Femur (tissue), 1 donor: ENCODE measurements at places on chromosomes 4 and X.

DNA sequence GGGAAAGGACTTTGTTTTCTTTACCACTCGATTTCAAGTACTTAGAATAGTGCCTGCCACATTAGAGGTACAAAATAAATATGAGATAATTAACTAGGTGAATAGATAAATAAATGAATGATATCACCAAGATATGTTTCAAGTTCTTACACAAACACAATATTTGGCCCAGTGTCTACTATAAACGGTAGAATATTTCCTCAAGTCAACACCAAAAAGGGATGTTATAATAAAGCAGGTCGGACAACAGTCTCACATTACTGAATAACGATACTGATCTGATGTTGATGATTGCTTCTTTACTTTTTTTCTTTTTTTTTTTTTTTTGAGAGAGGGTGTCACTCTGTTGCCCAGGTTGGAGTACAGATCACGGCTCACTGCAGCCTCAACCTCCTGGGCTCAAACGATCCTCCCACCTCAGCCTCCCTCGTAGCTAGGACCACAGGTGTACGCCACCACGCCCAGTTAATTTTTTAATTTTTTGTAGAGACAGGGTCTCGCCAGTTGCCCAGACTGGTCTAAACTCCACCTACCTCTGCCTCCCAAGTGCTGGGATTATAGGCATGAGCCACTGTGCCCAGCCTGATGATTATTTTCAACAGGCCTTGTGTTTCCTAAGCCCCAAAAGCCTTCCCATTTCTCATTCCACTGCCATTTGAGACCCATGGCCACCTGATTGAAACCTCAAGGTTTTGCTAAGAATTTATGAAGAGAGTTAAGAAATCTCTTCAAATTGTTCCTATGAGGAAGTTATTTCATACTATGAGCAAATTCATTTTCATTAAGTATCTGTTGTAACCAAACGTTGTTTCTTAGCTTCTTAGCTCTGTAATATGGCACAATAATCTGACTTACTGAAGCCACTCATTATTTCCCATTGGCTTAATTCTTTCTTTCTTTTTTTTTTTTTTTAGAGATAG, 2.3 kb downstream of the MANBA start:
- DNase-seq = no peak

GRCh38 chr4:101858641-101859040, 68.1 kb downstream of the BANK1 start:
- no peak for DNase-seq

DNA sequence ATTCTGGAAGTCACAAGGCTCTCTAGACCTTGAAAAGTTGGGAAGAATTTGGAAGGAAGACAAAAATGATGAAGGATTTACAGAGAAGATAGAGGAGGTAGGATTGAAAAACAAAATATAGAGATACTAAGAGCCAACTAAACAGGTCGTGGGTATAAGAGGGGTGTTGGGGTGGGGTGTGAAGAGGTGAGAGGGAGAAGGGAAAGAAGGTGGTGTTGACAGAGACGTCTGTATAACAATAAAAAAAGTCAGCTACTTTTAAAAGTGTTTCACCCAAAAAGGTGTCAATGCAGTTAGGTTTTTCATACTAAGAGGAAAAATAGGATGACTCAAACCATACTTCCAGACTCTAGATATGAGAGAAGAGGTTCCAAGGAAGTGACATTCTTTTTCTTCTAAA, 33.0 kb upstream of the MAP3K15 start:
- DNase-seq = no peak

- DNase-seq = no peak
Observed at GRCh38 chrX:104288961-104289360, 34.2 kb upstream of the ESX1 start.

DNA sequence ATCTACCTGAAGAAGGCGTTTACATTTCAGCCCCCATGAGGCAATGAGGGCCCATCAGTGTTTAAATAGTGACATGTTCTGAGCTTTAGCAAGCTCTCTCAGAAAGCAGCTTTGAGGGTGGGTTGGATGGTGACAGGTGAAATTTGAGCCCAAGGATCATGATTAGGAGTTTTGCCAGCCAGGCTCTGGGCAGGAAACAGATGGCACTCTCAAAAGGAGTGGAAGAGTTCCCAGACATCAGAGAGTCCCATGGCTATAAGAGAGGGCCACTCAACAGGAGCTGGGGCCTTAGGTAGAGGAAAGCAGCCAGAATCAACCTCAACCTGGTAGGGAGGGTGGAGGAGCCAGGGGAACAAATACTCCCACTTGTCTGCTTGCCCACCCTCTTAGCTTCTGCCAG, 499.8 kb downstream of the MID1IP1 start:
- DNase-seq = no peak

GRCh38 chr4:2385516-2385915, 32.9 kb downstream of the ZFYVE28 start:
- no peak for DNase-seq

GRCh38 chrX:150573106-150573505, 4.7 kb downstream of the MTM1 start:
- no peak for DNase-seq
